AG10803 (cell line): ENCODE measurements at places on chromosomes 12 and 14.
A peak's percentile ranks its signal among the peaks of the same experiment; 100 is the strongest.

GRCh38 chr12:87094356-87094755, 838.2 kb upstream of the MGAT4C start:
- DNase-seq: peak; percentile 52

GRCh38 chr12:98422359-98422758, 93.0 kb upstream of the TMPO start:
- DNase-seq: no peak

DNA sequence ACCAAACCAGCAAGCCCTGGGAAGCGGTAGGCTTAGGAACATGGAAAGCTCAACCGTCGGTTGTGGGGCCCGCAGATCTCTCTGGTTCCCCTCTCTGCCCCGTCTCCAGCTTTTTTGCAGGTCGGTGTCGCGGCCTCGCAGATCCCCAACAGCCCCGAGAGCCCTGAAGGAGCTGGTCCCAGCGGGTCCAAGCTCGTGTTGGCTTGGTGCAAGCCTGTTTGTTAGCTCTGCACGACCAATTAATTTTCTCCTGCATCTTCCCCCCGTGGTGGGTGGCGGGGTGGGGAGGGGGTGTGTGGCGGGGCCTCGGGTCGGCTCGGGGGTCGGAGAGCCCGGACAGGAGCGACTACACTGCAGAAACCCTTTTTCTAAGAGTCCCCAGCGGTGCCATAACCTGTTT, 449 bp upstream of the SLC24A4 start:
- DNase-seq: no peak

GRCh38 chr12:57549909-57550640, at the start of gene KIF5A:
KIF5A (plus strand) TSS chr12:57550044; CDS start chr12:57550272, 228 bp downstream.
- DNase-seq: no peak

GRCh38 chr14:35959835-35960234, 133.7 kb downstream of the BRMS1L start:
- no peak for DNase-seq

- DNase-seq: no peak
Measured at GRCh38 chr14:83416476-83416875, 1882.8 kb upstream of the SEL1L start.

DNA sequence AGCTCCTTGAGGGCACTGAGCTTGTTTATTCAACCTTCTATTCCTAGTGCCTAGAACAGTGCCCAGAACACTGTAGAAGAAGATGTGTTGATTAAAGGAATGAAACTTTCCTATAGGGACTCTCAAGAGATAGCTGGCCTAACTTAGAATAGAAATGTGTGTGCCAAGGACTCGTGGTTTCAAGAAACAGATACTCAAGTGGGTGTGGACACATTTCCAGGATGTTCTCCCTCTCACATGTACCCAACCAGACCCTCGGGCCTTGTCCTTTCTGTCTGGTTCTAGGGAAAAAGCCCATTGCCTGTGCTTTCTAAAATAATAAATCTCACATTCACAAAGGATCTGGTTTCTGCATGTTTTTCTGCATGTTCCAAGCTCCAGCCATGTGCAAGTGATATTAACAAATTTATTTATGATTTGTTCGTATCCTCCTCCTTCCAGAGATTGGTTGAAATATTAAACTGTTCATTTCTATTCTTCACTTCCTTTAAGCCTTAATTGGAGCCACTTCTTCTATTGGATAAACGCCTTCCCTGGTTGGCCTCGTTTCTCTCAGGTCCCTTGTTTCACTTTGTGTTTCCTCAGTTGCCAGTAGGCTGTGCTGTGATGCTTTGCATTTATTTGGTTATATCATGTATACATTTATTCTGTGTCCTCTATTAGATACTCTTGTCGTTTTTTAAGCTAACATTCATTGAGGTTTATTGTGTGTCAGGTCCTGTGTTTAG, 89.8 kb downstream of the CRADD start:
- peak; percentile 79 for DNase-seq

- DNase-seq: no peak
Measured at GRCh38 chr14:100599981-100600380, 12.8 kb upstream of the BEGAIN start.

DNA sequence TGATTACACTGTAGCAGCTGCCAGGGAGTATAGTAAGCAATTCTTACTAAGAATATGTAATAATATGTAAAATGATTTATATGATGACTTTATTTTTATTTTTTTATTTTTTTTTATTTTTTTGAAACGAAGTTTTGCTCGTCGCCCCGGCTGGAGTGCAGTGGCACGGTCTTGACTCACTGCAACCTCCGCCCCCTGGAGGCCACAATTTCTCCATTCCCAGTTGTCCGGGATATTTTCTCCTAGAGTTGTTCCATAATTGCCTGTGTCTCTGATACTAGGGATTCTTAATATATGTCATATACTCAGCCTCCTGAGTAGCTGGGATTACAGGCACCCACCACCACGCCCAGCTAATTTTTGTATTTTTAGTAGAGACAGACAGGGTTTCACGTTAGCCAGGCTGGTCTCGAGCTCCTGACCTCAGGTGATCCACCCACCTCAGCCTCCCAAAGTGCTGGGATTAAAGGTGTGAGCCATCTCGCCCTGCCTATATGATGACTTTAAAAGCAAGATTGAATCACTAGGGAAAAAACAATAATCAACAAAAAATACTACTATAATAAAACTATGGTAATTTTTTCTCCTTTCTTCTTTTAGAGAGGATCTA, 12.2 kb upstream of the ITPR2 start:
- peak; percentile 56 for DNase-seq

GRCh38 chr12:121579190-121579791, 1.5 kb downstream of the KDM2B start:
- DNase-seq: no peak

DNA sequence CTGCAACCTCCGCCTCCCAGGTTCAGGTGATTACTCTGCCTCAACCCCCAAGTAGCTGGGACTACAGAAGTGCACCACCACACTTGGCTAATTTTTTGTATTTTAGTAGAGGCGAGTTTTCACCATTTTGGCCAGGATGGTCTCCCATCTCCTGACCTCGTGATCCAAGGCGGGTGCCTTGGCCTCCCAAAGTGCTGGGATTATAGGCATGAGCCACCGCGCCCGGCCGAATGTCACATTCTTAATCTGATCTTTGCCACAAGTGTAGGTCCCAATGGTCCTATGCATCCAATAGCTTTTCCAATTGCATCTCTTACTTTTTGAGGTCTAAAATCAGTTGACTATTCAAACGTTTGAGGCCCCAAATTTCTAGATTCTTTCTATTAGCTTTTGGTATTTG, 676.0 kb downstream of the SLC16A7 start:
- no peak for DNase-seq

- DNase-seq: no peak
Measured at GRCh38 chr14:106883218-106883692, 1356.9 kb downstream of the TMEM121 start.

- peak; percentile 92 for DNase-seq
Measured at GRCh38 chr14:35378425-35379233, 25.9 kb downstream of the NFKBIA start.

GRCh38 chr12:6065863-6066199, 58.6 kb downstream of the VWF start:
- no peak for DNase-seq

GRCh38 chr12:42469355-42470175, 120.0 kb downstream of the PRICKLE1 start:
- no peak for DNase-seq

DNA sequence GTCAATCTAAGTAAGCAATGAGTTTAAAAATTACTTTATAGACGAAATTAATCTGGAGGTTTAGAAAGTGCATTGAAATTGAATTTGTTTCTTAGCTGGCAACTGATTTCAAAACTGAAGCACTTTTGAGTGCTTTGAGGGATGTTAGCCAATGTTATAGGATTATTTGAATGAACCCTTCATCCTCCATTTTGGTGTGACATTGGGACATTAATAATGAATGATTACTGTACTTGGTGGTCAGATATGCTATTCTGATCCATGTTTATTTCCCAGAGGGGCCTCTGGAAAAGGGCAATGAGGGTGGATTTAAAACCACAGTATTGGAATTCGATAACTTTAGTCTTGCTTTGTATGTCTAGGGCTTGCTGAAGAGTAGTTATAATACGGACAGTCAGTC, 183.2 kb downstream of the AKAP6 start:
- DNase-seq: no peak

GRCh38 chr12:108559748-108560147, 1.2 kb downstream of the SART3 start:
- no peak for DNase-seq

- DNase-seq: no peak
Measured at GRCh38 chr14:92462568-92462967, 51.0 kb upstream of the RIN3 start.

GRCh38 chr12:13275241-13276085, 78.9 kb downstream of the EMP1 start:
- no peak for DNase-seq

DNA sequence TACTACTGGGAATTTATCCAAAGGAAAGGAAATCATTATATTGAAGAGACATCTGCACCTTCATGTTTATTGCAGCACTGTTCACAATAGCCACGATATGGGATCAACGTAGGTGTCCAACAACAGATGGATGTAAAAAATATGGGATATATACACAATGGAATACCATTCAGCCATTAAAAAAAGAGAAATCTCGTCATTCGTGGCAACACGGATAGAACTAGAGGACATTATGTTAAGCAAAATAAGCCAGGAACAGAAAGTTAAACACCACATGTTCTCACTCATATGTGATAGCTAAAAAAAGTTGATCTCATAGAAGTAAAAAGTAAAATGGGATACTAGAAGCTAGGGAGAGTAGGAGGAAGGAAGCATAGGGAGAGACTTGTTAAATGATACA, 82.9 kb upstream of the CLMN start:
- no peak for DNase-seq

DNA sequence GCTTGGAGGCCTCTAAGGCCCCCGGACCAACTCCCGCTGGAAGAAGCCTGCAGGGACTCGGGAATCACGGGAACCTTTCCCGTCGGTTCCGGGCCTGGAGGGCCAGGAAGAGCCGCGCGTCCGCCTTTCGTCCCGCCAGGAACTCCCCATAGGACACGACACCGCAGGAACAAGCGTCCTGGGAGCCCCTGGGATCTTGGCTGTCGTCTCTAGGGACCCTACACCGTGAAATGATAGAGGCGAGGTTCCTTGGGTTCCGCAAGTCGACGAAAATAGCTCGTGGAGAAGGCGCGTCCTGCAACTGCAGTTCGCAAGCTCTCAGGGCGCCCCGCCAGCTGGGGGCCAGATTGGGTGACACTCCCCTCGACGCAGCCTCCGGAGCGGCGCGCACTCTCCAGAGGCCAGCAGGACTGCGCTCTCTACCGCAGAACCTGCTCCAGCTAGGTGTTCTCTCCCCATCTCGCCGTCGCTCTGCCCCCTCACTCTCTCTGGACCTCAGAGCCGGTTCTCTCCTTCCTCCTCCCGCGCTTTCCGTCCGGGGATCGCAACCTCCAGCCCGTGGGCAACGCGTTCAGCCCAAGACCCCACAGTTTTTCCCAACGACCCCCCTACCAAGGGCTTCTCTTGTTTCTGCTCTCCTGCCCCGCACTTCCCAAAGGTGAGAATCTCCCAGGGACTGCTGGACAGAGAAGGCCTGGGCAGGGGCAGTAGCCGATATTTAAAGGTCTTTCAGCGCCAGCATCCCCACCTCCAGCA, 776 bp downstream of the BMP4 start:
- DNase-seq: no peak
